GM13977 (cell line): ENCODE measurements at places on chromosomes 16 and 17.

DNA sequence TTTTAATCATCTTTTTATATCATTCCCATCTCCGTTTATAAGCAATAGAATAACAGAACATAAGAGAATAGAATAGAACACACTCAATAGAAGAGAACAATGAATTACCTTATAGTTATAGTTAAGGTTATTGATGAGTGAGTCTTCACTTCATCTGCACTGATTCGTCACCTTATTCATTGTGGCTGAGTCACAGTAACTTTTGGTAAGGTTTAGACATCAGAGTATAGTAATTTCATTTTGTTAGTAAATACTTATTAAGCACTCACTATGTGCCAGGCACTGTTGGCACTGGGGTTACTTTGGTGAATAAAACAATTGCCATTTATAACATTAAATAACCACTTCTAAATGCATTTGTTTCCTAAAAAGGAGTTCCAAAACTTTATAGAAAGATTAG lies 22.5 kb downstream of the PHKB start:
- DNase-seq: no peak

DNA sequence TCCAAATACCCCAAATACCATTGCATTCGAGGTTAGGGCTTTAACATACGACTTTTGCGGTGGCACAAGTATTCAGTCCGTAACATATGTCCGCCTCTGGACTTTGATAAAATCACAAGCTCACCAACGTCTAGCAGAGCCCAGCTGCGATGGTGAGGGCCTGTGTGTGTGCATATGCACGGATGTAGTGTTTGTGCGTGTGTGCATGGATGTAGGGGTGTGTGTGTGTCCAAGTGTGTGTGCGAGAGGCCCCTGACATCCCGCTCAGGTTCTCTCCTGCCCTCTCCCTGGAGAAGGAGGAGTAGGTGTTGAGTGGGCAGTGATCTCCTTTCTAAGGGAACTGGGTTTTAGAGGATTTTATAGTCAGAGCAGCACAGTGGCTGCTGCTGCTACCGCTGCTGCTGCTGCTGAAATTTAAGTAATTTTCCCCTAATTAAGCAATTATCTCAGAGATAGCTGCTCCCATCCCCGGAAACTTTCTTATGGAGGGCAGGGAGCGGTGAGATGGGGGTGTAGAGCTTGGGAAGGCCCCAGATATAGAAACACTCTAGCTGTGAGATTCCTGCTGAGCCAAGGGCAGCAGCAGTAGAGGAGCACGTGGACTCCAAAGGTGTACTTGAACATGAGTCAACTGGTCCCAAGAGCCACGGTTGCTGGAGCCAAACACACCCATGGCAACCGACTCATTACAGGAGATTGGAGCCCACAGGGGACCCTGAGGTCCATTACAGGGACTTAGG lies 121.7 kb upstream of the SDK2 start:
- DNase-seq: no peak

DNA sequence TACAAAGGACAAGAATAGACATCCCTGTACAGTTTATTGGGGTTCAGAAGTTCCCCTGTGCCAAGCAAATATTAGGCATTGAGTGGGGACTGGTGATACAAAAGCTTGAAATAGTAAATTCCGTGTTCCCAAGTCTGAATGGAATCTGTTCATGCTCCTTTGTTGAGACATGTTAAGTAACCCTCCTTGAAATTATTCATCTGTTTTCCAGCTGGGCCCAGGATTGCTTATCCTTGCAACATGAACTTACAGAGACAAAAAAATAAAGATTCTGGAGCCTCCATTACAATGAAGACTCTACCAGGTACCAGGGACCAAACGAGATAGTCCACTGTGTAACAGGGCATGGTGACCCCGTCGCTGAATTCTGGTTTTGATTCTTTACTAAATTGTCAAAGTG lies 6.1 kb upstream of the CCL8 start:
- no peak for DNase-seq

GRCh38 chr17:31856750-31857149 lies 2.3 kb downstream of the COPRS start:
- DNase-seq: no peak

DNA sequence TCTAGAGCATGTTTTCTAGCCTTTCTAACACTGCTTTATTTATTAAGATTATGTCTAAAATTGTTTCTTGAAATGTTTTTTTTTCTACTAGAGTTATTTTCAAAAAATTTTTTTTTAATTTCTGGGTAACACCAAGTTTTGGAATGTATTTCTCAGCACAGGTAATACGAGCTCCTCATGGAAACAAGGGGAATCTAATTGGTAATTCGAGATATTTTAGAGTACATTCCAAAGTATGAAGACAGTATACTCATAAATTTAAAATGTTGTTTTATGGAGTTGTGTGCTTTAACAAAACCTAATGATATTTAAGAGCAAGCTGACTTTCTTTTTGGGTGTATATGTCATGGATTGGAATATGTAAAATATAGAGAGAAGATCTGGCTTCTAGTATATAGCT lies 42.4 kb downstream of the OMG start:
- no peak for DNase-seq

- DNase-seq: no peak
Observed at GRCh38 chr16:9503251-9503984, 412.0 kb downstream of the HAPSTR1 start.

GRCh38 chr16:19108409-19109287 lies 5.1 kb upstream of the ITPRIPL2 start:
- peak; percentile 45 for DNase-seq

DNA sequence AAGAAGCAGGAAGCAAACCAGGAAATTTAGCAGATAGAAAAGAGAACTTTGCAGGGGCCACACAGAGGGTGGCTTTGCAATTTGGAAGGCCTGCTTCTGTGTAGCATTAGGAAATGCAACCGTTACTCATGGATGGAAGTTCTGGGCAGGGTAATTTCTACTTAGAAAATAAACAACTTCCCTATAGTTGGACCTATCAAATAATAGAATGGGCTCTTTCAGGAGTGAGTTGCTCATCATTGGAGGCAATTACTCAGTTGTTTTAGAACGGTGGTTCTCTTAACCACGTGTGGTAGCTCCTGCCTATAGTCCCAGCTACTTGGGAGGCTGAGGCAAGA lies 25.8 kb upstream of the HS3ST2 start:
- DNase-seq: no peak

DNA sequence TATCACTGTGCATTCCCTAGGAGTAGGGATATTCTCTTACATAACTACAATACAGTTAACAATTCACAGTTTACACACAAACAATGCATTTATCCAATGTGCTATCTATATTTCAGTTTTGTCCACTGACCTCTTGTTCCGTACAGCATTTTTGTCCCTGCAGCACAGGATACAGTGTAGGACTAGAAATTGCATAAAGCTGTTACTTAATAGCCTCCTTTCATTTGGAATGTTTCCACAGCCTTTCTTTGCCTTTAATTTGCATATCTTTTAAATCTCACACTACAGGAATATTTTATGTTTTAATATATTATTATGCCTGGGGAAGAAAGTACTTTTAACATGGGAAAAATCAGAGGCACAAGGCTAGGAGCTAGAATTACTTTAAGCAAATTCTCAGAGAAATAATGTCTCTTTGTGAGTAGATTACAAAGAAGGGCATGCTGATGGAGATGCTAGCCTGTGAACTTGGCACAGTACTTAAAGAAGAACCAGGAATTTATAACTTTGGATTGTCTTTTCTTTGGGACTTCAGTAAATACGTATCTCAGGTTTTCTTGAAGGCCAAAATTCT lies 144.3 kb downstream of the ITFG1 start:
- DNase-seq: no peak
